ENCODE measurements at places on chromosomes 2 and 18.

GRCh38 chr18:59593291-59593717, 103.9 kb downstream of the CCBE1 start:
- no peak for DNase-seq

DNA sequence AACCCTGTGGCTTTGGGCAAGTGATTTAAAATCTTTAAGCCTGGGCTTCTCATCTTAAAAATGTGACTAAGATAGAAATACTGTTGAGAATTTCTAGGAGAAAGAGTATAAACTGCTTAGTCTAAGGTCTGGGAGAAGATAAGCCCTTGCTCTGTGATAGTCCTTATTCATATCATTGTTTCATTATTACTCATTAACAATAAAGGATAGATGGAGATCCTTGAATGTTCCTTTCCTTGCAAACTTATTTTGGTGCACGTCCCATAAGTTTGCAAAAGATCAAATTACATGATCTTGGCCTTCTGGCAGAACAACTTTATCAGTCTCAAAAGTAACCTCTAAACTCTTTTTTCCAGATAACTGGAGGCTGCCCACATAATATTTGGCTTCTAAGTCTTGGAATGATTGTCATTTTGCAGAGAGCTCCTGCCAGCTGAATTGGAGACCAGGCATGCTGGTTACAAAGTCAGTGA, 138.3 kb downstream of the FAM124B start:
- no peak for DNase-seq

DNA sequence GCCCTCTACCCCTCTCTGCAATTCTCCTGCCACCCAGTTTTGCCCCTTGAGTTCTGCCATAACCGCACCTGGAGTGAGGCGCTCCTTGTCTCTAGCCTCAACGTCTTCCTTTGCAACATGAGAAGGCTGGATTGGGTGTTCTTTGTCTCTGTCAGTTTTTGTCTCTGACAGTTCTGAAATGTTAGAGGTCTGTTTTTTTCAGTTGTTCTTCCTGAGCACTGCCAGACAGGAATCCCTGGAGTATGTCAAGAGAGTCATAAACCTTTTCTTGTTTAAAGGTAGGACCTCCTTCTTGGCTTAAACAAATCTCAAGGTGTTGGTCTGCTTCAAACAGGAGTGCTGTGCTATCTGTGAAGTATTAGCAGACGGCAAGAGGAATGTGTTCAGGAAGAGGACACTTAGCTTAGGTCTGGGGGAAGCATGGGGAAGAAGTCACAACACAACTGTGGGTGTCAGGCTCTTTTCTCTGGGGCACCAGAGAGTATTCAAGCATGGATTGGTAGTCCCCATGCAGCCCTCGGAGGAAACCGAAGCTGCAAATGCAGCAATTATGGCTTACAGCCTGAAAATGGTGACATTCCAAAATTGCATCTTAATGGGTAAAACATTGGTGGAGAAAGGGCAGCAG, 32.3 kb downstream of the AFF3 start:
- DNase-seq: no peak

DNA sequence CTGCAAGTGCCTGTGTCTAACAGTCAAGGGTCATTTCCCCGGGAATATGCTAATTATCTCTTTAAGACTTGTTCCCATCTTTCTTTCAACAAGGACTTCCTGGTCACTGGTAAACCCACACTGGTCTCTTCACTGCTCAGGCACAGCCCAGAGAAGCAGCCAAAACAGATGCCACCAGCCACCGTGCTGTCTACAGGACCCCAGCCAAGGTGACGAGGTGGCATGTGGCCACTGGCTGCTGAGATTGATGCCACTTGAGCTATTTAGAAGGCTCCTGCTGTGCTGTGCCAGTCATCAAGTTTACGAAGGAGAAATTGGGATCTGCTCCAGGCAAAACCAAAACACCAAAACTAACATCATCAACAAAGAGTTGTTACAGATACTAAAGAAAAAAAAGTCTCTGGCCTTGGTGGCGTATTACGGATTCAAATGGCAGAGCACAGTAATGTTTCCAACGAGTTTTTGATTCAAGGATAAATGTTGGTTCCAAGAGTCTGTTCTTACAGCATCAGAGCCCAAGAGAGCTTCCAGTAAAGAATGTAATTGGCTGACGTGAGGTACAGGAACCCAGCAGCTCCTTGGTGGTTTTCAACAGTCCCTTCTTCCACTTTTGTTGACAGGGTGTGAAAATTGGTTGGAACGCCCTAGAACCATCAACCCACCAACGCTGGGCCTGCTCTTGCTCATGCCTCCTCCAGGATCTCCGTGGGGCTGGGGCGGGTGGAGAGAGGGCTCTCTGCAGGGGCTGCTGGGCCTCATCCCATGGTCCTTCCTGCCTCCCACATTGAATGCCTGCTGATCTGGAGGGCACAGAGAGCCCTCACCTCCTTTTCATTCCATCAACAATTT, 63.7 kb upstream of the ZCCHC2 start:
- peak; percentile 12 for DNase-seq

- no peak for DNase-seq
These were observed 23.1 kb downstream of the HS1BP3 start for GRCh38 chr2:20627712-20628380.

- DNase-seq: no peak
These were observed 157.8 kb downstream of the BCL2 start for GRCh38 chr18:63161761-63162195.

GRCh38 chr2:1731963-1732768, 12.1 kb downstream of the PXDN start:
- no peak for DNase-seq
